ENCODE measurements at places on chromosomes 2 and 18. TPM values are rescaled to one million over a fixed set of nuclear protein-coding genes. Genes with fewer than 3 reads are reported as not detected.

HOXD12 gene
- 0.63 TPM for polyA plus RNA-seq

CHRNA1 gene
- 12.3 TPM for polyA plus RNA-seq

FAM237A gene
- not detected for polyA plus RNA-seq

UGT1A8 gene
- polyA plus RNA-seq, result not detected

C1QL2 gene
- not detected for polyA plus RNA-seq

FBLN7 gene
- 9.8 TPM for polyA plus RNA-seq

FABP1 gene
- polyA plus RNA-seq, result 21.5 TPM

L3MBTL4 gene
- polyA plus RNA-seq, result 5.9 TPM

PDE1A gene
- 24.0 TPM for polyA plus RNA-seq

WDR43 gene
- polyA plus RNA-seq, result 52.8 TPM

SPEG gene
- polyA plus RNA-seq, result 11.4 TPM

PRPF40A gene
- 124 TPM for polyA plus RNA-seq

SATB2 gene
- polyA plus RNA-seq, result 0.76 TPM

CCDC148 gene
- polyA plus RNA-seq, result 1.2 TPM

NLRC4 gene
- polyA plus RNA-seq, result 1.4 TPM

SFT2D3 gene
- not detected for polyA plus RNA-seq

SPATS2L gene
- 151 TPM for polyA plus RNA-seq

HAAO gene
- 36.3 TPM for polyA plus RNA-seq

Data from left renal pelvis (tissue), 4 donors.